ENCODE measurements at places on chromosomes 7 and 10.

GRCh38 chr10:116803451-116804249 is 45.6 kb upstream of the ENO4 start:
- no peak for DNase-seq

GRCh38 chr10:128623776-128624175 is 497.6 kb upstream of the MKI67 start:
- DNase-seq: no peak

DNA sequence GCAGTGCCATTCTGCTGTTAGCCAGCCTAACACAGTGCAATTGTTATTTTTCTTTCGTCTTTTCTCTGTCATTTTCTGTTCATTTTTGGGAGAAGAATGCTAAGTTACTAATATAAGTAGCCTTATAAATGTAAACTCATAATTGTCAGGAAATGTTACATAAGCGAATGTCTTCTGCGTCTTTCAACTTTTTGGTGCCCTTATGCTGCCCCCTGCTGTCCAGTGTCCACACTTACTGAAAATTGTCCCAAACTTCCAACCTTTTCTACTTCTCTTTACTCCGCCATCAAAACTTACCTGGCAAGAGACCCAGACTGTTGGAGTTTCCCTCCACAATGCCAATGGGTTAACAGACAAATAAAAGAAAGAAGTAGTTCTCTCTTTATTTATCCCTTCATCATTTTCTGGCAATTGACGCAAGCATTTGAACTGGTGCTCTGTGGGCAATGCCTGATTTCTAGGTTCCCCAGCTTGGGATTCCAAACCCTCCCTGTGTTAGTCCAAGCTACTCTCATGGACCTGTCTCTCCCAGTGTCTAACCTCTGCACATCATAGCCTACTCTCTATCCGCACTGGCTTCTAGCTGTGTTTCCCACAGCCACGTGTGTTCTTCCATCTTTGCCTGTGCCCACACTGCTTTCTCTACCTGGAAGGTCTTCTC is 21.0 kb upstream of the EPC1 start:
- peak; percentile 83 for DNase-seq

GRCh38 chr10:575402-576129 is 113.9 kb downstream of the DIP2C start:
- DNase-seq: no peak

DNA sequence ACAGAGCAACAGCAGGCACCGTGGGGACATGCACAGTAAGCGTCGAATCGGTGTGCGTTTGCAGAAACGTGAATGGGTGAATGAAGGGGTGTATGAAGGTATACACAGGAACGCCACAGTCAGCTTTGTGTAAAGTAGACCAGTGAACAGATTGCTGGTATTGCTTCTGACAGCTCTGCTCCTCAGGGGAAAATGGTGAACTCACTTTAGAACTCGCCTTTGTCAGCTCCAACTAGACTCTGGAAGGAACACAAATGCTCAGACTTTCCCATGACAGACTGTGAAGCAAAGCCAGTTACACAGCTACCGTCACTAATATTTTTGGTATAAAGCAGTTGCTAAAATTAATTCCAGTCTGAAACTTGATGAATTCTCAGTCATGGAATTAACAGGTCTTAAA is 78.9 kb downstream of the CUX1 start:
- no peak for DNase-seq

- DNase-seq: no peak
Observed at GRCh38 chr10:118980870-118981269, 48.6 kb upstream of the NANOS1 start.

DNA sequence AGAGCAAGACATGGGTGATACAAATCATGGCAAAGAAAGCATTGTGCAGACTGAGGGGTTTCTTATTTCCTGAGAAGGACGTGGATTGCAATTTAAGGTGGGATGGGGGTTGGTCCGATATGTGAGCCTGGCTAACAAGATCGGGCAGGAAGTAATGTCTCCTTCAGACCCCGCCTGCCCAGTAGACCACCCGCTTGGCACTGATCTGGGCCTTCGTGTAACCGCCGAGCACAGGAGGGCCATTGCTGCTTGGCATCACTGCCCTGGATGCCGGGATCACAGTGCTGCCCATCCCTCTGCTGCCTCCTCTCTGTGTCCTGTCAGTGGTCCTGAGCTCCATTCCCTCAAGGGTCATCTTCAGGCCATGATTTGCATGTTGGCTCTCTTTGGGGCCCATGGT is 214.6 kb upstream of the ZNF32 start:
- no peak for DNase-seq

DNA sequence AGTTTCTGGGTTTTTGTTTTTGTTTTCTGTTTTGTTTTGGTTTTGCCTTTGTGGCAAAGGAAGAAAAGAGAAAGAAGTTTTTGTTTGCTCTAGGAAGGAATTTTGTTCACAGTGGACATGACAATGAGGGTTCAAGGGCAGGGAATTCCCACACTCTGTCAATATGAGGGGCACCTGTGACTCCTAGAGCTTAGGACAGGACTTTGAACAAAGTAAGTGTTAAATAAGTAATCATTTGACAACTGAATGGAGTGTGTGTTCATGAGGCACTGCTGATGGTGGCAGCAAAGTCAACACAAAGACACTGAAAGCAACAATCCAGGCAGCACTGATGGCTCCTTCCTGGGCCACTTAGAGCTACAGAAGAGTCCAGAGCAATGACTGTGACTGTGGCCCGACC is 1381.1 kb upstream of the LRRTM3 start:
- DNase-seq: no peak

DNA sequence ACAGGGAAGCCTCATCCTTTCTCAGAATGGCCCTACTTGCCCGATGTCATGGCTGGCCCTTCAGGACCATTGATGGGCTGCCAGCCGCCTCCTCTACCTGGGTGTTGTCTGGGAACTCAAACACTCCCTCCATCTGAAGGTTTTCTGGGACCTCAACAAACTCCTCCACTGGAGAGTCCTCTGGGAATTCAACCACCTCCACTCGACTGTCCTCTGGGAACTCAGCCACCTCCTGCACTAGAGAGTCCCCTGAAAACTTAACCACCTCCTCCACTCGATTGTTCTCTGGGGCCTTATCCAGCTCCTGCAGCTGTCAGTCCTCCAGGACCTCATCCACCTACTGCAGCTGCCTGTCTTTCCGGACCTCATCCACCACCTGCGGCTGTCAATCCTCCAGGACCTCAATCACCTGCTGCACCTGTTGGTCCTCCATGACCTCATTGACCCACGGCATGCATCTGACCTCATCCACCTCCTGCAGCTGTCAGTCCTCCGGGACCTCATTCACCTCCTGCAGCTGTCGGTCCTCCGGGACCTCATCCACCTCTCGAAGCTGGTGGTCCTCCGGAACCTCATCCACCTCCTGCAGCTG is 37.1 kb downstream of the MAT1A start:
- DNase-seq: no peak

DNA sequence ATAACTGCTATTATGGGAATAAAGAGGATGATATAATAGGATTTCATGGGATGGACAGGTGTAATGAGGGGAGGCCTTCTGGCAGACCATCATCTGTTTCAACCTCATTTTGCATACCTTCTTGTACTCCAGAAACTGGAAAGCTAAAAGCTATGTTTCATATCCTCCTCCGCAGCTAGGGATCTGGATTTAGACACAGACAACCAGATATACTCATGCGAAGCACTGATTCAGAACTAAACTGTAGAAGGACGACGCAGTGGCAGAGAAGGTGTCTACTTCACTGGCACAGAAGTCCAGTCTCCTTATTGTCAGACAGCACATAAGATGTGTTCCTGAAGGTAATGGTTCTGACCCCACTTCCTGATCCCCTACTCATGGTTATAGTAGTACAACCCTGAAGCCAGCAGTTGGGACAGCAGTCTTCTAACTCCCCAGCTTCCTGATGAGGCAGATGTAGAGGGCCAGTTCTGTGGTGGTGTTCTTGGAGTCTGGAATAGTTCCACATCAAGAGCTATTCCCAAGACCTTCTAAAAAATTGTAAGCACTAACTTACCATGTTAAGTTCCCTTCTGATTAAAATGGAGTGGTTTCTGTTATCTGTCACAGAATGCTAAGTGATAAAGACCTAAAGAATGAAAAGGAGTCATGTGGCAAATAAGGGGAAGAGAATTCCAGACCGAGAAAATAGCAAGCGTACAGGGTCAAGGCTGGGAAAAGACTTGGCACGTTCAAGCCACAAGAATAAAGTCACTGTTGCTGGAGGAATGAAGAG is 550.3 kb downstream of the GRM8 start:
- peak; percentile 62 for DNase-seq

GRCh38 chr7:81161451-81162075 is 242.7 kb upstream of the SEMA3C start:
- DNase-seq: peak; percentile 79

DNA sequence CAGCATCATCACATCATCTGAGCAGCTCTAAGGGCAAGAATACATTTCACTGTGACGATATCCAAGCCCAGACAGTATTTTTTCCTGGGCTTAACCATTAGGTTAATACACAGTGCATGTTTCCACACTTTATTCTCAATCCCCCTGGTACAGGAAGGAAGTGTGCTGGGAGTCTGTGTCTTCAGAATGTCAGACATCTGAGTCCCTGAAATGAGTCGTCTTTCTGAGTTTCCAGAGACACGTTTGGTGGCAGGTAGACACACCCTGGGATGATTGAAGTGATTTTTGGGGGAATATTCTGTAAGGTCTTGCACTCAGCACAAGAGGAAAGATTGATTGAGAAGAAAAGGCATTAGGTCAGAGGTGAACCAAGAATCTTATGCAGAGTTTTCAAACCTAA is 13.1 kb upstream of the SHH start:
- no peak for DNase-seq

GRCh38 chr7:111083413-111083812 is 7.5 kb upstream of the LRRN3 start:
- peak; percentile 53 for DNase-seq

GRCh38 chr7:88243345-88243909 is 23.6 kb upstream of the SRI start:
- peak; percentile 84 for DNase-seq

DNA sequence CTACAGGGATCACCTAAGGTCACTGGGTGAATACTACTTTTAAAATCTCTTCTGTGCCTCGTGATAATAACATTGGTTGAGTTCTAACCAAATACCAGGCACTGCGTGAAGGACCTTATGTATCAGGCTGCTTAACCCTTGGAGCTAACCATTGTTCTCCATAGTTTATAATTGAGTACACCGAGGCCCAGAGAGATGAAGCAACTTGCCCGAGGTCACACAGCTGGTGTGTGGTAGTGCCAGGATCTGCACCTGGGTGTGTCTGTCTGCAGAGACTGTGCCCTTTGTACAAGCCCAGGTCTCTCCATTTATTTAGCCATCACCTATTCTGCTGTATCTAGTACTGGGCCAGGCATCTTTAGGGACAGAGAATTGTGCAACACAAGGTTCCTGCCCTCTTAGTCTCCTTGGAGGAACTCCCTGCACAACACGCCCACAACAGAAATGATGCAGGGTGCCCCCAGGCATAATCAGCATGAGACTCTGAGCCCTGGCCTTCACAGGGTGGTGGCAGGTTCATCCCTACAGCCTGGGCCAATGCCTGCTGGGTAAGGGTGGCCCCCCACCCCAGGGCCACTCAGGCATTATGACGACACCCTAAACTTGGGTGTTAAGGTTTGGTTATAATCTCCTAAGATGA is 31.5 kb downstream of the UNC5B start:
- no peak for DNase-seq

- no peak for DNase-seq
Observed at GRCh38 chr7:26891400-26892350, 27.3 kb upstream of the SKAP2 start.

- DNase-seq: no peak
Observed at GRCh38 chr7:134452991-134453473, 5.9 kb downstream of the AKR1B1 start.

GRCh38 chr7:116239434-116239833 is 29.1 kb downstream of the TES start:
- DNase-seq: no peak

DNA sequence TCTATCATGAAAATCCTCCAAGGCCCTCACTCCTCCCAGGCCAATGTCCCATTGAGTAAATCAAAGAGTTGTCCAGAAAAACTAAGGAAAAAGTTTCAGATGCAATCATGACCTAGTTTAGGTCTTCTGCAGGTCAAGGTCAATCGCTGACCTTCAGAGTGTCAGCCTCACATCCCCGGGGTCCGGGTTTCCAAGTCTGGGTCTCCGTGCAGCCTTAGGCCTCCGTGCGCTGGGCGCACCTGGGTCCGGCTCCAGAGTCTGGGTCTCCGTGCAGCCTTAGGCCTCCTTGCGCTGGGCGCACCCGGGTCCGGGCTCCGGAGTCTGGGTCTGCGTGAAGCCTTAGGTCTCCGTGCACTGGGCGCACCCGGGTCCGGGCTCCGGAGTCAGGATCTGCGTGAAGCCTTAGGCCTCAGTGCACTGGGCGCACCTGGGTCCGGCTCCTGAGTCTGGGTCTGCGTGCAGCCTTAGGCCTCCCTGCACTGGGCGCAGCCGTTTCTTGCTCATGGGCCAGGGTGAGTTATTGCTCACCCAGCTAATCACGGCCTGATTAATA is 236.2 kb downstream of the TCERG1L start:
- DNase-seq: no peak

All from cardiac fibroblast (primary cell).